Mesenchymal stem cell (in vitro differentiated cells and primary cell): ENCODE measurements at places on chromosomes 4 and X.
A peak's percentile ranks its signal among the peaks of the same experiment; 100 is the strongest.

DNA sequence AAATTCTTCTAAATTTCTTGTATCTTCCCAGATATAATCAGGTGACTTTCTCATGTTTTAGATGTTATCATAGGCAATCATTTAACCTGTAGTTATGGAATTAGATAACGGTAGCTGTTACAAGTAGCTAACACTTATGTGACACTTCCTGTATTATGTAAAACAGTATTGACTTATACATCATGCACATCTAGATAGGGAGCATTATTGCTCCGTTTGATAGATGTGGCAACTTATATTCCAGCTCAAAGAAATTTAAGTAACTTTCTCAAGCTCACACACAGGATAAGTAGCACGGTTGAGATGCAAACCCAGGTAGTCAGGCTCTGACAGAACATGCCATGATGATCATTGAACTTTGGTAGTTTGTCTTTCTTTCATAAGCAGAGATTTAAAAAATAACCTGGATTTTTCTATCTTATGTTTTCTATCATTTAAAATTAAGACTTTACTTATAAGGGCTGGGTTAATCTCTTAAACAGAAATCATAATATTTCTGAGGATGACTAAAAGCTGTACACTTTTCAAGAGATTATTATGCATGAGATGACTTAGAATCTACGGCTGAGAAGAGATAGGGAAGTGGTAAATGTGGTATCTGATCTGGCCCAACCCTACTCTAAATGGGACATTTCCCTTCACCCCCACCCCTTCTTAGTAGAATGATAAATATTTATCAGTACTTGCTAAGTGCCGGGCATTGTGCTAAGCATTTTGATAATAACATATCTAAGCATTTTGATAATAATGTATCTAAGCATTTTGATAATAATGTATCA lies 69.1 kb upstream of the HPGD start:
- DNase-seq: no peak

- DNase-seq: peak; percentile 27
These were observed 54.5 kb upstream of the GPR34 start for GRCh38 chrX:41634284-41634683.

GRCh38 chr4:139465922-139466321 lies 12.0 kb downstream of the RAB33B start:
- DNase-seq: no peak

DNA sequence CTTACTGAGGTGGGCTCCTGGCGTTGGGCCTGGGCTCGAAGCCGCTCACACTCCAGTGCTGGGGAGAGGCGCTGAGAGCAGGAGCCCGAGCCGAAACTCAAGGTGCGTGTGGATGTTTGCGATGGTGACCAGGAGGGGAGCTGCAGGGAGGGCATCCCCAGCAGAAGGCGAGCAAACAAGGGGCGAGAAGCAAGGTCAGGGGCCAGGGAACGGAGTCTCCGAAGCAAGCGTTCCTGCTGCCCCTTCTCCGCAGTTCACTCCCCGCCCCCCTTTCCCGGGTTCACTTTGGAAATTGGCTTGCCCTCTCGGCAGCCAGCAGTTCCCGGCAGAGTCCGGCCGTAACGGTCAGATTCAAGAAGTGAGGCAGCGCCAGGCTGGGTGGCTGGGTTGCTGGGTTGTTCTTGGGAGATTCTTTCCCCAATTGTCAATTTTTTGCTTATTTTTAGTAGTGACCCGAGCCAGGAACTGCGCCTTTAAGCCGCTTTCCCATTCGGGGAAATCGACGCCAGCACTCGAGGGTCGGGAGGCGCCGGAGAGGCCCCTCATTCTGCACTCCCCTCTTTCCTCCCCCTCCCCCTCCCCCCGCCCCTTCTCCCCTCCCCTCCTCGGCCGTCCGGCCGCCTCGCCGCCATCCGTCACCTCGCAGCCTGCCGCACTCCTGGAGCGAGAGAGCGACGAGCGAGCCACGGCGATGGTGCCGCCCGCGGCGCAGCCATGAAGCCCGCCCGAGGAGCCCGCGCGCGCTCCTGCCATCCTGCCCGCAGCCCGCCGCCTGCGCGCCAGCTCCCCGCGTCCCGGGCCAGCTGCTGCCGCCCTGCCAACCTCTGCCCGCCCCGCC lies at the start of gene FRMPD3:
Gene FRMPD3 (plus strand): TSS at position 655 of the 838 bp plus-strand sequence. CDS start 76,937 bp downstream, outside the sequence.
- DNase-seq: no peak
